ENCODE measurements at places on chromosomes 16 and 17. TPM values are rescaled to one million over a fixed set of nuclear protein-coding genes. Genes with fewer than 3 reads are reported as not detected.

The FOXC2 gene
- not detected for total RNA-seq

The CCDC144A gene
- 2.9 TPM for total RNA-seq

The KRT12 gene
- not detected for total RNA-seq

The OTOP3 gene
- not detected for total RNA-seq

The HAPSTR1 gene
- total RNA-seq, result 71.6 TPM

The KIAA0753 gene
- total RNA-seq, result 17.0 TPM

The SLC35G6 gene
- not detected for total RNA-seq

The WFIKKN1 gene
- 0.60 TPM for total RNA-seq

The SNAI3 gene
- 15.0 TPM for total RNA-seq

The IGF2BP1 gene
- not detected for total RNA-seq

The RASD1 gene
- 2.3 TPM for total RNA-seq

The CTRB2 gene
- not detected for total RNA-seq

The IL32 gene
- total RNA-seq, result 2,425 TPM

The LRRC46 gene
- total RNA-seq, result 0.42 TPM

The WNT9B gene
- total RNA-seq, result not detected

The RCVRN gene
- not detected for total RNA-seq

The HBA2 gene
- not detected for total RNA-seq

The CHD9NB gene
- total RNA-seq, result 0.17 TPM

The UMOD gene
- not detected for total RNA-seq

The TMEM92 gene
- total RNA-seq, result not detected

The MYH1 gene
- not detected for total RNA-seq

The HNF1B gene
- not detected for total RNA-seq

The CMTM1 gene
- 13.5 TPM for total RNA-seq

The CDH8 gene
- total RNA-seq, result 0.62 TPM

The CACNG1 gene
- total RNA-seq, result not detected

The TBC1D3G gene
- not detected for total RNA-seq

The TVP23A gene
- not detected for total RNA-seq

The FUS gene
- total RNA-seq, result 540 TPM

The NOL3 gene
- 17.7 TPM for total RNA-seq

The TMEM204 gene
- total RNA-seq, result 72.0 TPM

The DRC7 gene
- 0.17 TPM for total RNA-seq

The SLC2A4 gene
- total RNA-seq, result not detected

The RAMP2 gene
- not detected for total RNA-seq
